PC-3 (cell line): ENCODE measurements at places on chromosomes 12 and 14.

- DNase-seq, result no peak
Measured at GRCh38 chr12:95633732-95634465, 82.6 kb upstream of the USP44 start.

DNA sequence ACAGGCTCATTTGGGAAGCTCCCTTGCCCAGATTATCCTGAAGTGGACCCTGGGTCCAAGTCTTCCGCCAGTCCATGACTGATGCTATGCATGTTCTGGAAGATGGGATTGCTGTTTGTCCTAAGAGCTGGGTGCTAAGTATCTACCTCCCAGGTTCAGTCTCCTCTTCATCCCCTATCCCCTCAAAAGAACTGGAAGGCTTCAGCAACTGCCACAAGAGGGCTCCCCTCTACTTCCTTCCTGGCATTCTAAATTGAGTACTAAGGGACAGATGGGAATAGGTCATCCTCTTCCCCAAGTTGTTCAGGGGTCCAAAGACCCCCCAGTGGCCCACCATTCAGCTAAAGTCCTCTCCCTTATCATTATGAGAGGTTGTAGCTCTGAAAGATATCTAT is 9.0 kb upstream of the FKBP11 start:
- DNase-seq, result peak; percentile 18

DNA sequence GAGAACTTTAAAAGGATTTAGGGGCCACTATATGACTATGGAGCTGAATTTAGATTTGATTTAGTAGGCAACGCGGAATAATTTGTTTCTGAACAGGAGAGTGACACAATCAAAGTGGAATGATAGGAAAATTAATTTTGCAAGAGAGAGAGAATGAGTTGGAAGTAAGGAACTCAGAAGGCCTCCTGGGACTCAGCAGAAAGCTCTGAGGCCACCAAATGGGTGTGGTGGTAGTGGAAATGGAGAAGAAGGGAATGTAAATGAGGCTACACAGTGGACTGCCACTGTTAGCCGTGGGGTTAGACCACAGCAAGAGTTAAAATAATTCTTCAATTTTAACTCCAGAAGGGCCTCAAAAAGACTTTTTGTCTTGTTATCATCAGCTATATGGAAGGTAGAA is 102.7 kb downstream of the LRRK2 start:
- no peak for DNase-seq

DNA sequence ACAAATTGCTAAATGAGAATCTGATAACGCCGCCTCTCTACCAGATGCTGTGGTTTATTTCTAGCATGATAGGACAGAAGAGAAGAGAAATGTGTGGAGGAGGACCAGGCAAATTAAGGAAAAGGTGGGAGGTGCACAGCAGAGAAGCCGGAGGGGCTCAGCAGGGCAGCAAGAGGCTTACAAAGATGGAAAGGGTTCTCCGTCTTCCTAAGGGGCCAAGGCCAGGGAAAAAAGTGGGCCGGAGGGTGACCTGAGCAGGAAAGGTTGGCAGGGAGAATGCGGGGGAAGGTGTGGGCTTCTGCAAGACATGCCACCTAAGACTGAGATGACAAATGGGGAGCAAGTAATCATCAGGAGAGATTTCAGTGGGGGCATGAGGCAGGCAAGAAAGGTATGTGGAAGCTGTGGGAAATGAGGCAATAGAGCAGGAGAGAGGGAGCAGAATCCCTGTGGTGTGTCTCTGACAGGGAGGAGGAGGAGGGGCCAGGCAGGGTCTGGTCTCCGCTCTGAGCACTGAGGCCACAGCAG is 18.7 kb downstream of the MANSC1 start:
- no peak for DNase-seq

DNA sequence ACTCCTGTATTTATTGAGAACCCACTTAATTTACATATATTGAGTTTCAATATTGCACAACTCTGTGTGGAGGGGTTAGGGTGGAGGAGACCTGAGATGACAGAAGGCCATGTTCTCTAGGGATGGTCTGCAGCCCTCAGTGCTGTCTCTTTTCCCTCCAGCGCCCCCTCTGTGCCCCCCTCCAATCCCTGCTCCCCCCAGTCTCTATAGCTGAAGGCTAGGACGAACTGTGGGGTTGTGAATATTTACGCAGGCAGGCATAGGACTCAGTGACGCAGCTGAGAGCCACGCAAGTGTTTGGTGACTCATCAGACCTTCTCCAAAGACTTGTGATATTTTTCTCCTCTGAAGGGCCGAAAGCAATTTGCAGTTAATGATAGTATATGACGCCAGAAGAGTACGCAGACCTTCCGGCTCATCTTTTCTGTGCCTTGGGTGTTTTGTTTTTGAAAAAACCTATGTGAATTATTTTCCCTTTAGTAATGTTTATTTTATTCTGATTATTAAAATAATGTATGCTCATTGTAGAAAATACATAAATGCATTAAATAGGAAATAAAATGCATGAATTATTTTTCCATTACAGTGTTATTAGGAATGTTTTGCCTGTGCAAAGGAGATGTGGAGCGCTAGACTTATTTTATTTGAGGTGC is 85.3 kb downstream of the SLC25A47 start:
- DNase-seq, result peak; percentile 63

GRCh38 chr12:109817627-109818231 is 15.5 kb downstream of the TRPV4 start:
- no peak for DNase-seq

DNA sequence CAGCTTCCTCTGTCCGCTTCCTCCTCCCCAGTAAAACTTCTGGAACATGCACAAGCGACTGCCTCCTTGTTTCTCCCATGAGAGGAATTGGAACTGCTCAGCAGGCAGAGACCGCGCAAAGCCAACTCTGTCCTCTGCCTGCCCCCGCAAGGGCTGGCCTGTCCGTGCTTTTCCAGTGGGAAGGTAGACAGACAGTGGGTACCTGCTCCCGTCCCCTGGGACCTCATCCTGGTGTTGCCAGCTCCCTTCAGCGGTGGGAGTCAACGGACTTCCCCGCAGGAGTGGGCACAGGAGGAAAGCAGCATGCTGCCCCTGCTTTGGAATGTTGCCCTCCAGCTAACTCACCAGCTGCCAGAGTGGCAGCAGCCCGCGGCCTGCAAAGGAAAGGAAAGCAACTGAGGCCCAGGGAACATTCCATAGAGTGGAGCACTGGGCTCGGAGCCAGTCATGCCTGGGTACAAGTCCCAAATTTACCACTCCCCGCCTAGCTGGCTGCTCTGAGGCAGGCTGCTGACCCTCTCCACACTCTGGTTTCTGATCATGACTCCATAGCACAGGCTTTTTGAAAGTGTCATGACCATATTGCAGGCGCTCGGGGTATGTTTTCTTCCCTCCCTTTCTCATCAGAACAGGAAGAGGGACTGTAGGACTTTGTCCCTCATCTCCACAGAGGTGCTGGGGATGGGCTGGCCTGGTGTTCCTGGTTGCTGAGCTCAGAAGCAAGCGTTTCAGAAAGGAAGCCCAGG is 89.2 kb upstream of the CLMN start:
- DNase-seq, result no peak

DNA sequence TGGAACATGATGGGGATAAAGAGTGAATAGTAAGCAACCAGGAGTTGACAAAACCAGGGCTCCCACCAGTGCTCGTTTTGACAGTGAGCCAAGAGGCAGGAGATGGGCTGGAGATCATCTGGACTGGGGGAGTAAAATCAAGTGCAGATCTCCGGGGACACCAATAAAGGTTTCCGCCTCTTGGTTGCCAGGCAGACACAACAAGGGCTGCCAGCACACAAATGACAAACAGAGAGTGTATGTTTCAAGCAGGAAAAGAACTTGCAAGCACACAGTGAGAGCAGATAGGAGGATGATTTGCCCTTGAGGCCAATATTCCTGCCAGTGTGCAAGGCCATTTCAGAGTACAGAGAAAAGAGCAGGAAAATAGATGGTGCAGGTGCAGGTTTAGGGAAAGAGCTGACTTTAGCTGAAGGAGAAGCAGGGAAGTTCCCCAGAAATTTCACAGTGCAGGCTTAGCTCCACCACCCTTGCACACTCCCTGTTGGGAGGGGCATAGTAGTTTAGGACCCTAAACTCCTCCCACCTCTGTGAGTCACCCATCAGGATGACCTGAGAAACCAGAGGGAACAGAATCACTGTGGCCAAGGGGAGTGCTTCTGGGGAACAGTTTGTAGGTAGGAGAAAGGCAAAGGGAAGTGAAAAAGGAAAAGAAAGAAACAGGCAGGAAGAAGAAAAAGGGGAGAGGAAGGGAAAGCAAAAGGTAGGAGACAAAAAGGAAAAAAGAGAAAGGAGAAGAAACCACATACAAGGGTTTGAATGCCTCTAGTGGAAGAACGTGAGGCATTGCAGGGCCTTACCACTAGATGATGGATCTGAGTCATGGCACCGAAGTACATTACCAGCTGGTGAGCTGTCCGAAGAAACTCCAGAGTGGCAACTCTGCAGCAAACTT is 404.4 kb downstream of the SLC6A15 start:
- peak; percentile 86 for DNase-seq

DNA sequence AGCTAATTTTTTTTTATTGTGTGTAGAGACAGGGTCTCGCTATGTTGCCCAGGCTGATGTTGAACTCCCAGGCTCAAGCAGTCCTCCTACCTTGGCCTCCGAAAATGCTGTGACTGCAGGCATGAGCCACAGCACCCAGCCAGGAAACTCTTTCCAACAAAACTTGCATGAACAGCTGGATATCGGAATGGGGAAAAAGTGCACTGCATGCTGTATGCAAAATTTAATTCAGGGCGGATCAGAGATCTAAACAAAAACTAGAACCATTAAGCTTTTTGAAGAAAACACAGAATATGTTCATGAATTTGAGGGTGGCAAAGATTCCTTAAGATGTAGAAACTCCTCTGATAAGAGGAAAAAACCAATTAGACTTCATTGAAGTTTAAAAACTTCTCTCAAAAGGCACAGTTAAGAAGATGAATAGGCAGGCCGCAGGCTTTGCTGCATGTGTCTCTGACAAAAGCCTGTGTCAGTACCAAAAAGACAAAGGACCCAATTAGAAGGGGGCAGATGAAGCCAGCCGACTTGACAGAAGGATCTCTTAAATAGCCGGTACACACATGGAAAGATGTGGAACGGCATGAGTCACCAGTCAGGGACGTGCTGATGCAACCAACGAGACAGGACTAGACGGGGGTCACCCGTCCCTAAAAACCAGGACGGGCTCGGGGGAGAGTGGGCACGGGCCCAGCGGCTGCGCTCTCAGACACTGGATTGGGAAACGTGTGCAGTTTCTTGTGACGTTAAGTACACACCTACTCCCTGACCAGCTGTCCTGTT is 34.8 kb upstream of the MMP17 start:
- DNase-seq, result no peak

DNA sequence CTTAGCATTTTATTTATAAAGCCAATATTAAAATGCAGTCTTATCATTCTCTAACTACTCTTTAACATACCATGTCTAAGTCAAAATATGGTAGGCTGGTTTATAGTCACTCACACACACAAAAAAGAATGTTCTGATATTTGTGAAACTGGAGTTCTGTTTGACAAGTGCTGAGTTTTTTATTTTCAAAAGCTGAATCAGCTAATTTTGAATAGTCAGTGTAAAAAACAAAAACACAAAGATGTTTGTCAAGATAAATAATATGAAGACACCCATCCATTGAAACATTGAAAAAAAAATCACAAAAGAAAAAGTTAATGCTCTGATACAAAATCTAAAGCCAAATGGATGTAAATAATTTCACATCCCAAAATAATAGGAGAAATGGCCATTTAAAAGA is 231.5 kb downstream of the MED13L start:
- no peak for DNase-seq
